Caco-2 (cell line): ENCODE measurements at places on chromosomes 13 and 19. TPM values are rescaled to one million over a fixed set of nuclear protein-coding genes. Genes with fewer than 3 reads are reported as not detected.
A peak's percentile ranks its signal among the peaks of the same experiment; 100 is the strongest.

The SERPINE3 gene
- not detected in 2 replicates for total RNA-seq

DNA sequence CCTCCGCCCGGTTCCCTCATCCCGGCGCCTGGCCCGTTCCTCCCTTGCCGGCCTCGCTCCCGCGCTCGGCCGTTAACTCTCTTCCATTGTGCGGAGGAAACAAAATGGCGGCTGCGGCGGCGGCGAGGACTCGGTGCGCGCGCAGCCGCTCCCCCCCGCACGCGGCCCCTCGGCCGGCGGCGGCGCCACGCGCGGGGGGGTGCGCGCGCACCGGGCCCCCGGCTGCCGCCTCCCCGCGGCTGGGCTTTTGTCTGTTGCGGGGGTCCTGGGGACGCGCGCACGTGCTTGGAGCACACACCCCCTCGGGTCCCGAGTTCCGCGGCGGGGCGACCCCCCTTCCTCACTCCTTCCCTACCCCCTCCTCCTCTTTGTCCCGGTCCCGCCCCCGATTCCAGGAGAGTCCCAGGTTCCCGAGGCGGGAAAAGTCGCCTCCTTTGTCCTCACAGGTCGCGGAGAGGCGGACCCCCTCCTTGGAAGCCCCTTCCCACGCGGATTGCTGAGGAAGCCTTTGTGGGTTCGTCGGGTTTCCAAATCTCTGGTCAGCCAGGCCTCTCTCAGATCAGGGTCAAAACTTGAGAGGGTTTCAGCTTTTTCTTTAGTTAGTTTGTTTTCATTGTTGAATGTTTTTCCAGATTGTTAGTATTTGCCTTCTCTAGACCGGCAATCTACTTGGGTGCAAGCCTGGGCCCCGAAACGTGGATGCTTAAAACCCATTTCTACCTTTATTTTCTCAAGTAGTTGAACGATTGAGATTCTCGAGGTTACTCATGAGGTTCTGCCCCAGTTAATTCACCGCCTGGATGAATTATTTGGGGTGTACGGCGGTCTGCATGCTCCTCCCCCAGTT lies 687 bp downstream of the ILF3 start:
- peaks cover 9% of the 10 kb centered on the region for H3K4me1 ChIP-seq
- DNase-seq, result peak; percentile 77
- H3K36me3 ChIP-seq, result peaks cover 2% of the 10 kb centered on the region; the same call in 1 of the 2 replicates
- H3K27me3 ChIP-seq, result no peaks in the 10 kb centered on the region
- peak overlapping the region; percentile 55 for H3K4me3 ChIP-seq

DNA sequence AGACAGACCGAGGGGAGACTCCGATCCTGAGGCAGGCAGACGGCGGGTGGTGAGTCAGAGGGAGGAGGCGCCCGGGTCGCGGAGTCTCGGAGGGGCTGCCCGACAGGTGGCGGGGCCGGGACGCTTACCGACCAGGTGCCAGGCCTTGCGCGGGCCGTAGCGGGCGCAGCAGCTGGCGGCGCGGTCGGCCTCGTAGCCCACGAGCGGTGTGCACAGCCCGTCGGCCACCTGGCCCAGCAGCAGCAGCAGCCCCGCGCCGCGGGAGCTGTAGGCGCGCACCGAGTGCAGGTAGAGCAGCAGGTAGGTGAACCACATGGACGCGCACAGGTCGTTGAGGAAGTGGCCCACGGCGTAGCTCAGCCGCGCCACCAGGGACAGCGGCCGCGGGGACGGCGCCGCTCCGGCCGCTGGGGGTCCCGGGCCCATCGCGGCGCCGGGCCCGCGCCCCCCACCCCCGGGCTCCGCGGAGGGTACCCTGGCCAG lies 367 bp downstream of the MFSD12 start:
- peak overlapping the region; percentile 90 for H3K4me3 ChIP-seq
- H3K27ac ChIP-seq, result peak overlapping the region; percentile 91
- H3K4me1 ChIP-seq, result no peaks in the 10 kb centered on the region
- DNase-seq, result no peak
- no peaks in the 10 kb centered on the region for H3K27me3 ChIP-seq

- peak overlapping the region; percentile 70 for H3K27ac ChIP-seq
- peak; percentile 89 for DNase-seq
- H3K27me3 ChIP-seq, result no peaks in the 10 kb centered on the region
- no peak overlapping the region for H3K4me3 ChIP-seq
- H3K36me3 ChIP-seq, result no peaks in the 10 kb centered on the region
Observed at GRCh38 chr19:10644260-10645007, 9.7 kb upstream of the ILF3 start.

DNA sequence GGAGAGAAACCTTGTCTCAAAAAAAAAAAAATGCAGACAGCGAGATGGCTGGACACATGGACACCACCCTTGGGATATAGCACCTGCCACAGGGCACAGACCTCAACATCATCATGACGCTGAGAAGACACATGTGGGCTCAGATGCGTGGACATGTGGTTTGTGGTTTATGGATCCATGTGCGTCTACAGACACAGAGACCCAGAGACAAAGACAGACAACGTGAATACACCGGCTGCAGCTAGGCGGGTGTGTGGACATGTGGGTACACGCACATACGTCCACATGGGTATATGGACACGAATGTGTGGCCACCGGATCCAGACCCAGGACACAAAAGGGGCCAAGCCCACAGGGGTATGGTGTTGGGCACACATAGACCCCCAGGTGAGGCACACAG lies 1.3 kb downstream of the TNFSF14 start:
- H3K36me3 ChIP-seq, result no peaks in the 10 kb centered on the region
- H3K4me1 ChIP-seq, result no peaks in the 10 kb centered on the region
- no peak overlapping the region for H3K4me3 ChIP-seq
- H3K27ac ChIP-seq, result no peak overlapping the region
- DNase-seq, result no peak
- no peaks in the 10 kb centered on the region for H3K27me3 ChIP-seq

- H3K27ac ChIP-seq, result no peak overlapping the region
- DNase-seq, result no peak
- no peaks in the 10 kb centered on the region for H3K4me1 ChIP-seq
- H3K4me3 ChIP-seq, result no peak overlapping the region
- no peaks in the 10 kb centered on the region; the same call in 1 of the 2 replicates for H3K36me3 ChIP-seq
Observed at GRCh38 chr19:33204136-33204973, 10.2 kb downstream of the LRP3 start.

- peaks cover 8% of the 10 kb centered on the region for H3K36me3 ChIP-seq
- H3K27me3 ChIP-seq, result no peaks in the 10 kb centered on the region
- no peak overlapping the region for H3K27ac ChIP-seq
- peaks cover 21% of the 10 kb centered on the region for H3K4me1 ChIP-seq
- no peak overlapping the region for H3K4me3 ChIP-seq
Observed at GRCh38 chr19:16566161-16566560, 6.1 kb downstream of the SLC35E1 start.

The XPO4 gene
- 31.3 and 33.3 TPM in 2 replicates for total RNA-seq

- no peaks in the 10 kb centered on the region for H3K27me3 ChIP-seq
- no peak overlapping the region for H3K4me3 ChIP-seq
- no peak overlapping the region for H3K27ac ChIP-seq
- peaks cover 2% of the 10 kb centered on the region; the same call in 1 of the 2 replicates for H3K36me3 ChIP-seq
Observed at GRCh38 chr19:8451885-8452284, 7.1 kb downstream of the HNRNPM start.

- no peak overlapping the region for H3K4me3 ChIP-seq
- no peaks in the 10 kb centered on the region for H3K36me3 ChIP-seq
- H3K4me1 ChIP-seq, result no peaks in the 10 kb centered on the region
- no peaks in the 10 kb centered on the region for H3K27me3 ChIP-seq
- no peak for DNase-seq
Observed at GRCh38 chr13:101925731-101926130, 473.3 kb downstream of the ITGBL1 start.

The WDR88 gene
- total RNA-seq, result 0.20 and 0.37 TPM in 2 replicates

DNA sequence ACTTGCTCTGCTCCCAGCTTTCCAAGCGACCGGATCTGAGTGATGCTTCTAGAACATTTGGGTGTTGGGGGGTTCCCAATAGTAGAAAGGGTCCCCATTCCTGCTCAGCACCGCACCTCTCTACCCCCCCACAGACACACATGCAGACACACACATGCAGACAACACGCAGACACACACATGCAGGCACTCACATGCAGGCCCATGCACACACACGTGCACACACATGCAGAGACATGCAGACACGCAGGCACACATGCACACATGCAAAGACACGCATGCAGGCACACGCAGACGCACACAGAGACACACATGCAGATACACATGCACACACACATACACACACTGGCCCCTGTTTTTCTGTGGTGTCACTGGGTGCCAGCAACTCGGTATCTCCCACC lies 23.8 kb downstream of the ONECUT3 start:
- no peaks in the 10 kb centered on the region for H3K36me3 ChIP-seq
- H3K27me3 ChIP-seq, result no peaks in the 10 kb centered on the region
- no peaks in the 10 kb centered on the region for H3K4me1 ChIP-seq

DNA sequence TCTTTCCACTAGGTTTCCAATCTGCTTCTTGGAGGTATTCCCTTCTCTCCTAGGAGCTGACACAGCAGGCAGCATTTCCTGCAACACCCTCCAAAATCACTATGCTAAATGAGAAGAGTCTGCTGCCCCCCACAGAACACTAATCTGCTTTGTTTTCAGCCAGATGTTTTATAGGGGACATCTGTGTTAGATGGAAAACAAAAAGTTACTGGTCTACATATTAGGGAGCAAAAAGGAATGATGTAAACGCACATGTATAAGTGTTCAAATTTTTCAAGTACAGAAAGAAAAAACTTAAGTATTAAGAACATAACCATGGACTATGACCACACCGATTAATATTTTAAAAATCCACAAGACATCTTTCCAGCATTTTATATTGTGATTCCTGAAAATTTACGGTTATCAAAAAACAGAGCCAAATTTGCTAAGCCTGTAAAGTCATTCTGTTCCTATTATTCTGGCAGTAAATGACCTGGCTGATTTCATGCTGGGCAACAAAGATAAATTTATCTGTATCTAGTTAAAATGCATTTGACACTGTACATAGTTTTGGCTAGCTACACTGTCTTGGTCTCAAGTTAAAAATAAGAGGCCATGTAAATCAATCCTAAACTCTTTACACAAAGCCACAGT lies 63.3 kb downstream of the DCLK1 start:
- no peaks in the 10 kb centered on the region for H3K36me3 ChIP-seq
- no peaks in the 10 kb centered on the region for H3K4me1 ChIP-seq
- H3K4me3 ChIP-seq, result no peak overlapping the region
- H3K27me3 ChIP-seq, result no peaks in the 10 kb centered on the region
- no peak overlapping the region for H3K27ac ChIP-seq

- no peak overlapping the region for H3K4me3 ChIP-seq
- peaks cover 10% of the 10 kb centered on the region; the same call in 1 of the 2 replicates for H3K4me1 ChIP-seq
- H3K27me3 ChIP-seq, result no peaks in the 10 kb centered on the region
- DNase-seq, result no peak
- no peak overlapping the region for H3K27ac ChIP-seq
Observed at GRCh38 chr19:1516395-1516753, 3.6 kb upstream of the ADAMTSL5 start.

DNA sequence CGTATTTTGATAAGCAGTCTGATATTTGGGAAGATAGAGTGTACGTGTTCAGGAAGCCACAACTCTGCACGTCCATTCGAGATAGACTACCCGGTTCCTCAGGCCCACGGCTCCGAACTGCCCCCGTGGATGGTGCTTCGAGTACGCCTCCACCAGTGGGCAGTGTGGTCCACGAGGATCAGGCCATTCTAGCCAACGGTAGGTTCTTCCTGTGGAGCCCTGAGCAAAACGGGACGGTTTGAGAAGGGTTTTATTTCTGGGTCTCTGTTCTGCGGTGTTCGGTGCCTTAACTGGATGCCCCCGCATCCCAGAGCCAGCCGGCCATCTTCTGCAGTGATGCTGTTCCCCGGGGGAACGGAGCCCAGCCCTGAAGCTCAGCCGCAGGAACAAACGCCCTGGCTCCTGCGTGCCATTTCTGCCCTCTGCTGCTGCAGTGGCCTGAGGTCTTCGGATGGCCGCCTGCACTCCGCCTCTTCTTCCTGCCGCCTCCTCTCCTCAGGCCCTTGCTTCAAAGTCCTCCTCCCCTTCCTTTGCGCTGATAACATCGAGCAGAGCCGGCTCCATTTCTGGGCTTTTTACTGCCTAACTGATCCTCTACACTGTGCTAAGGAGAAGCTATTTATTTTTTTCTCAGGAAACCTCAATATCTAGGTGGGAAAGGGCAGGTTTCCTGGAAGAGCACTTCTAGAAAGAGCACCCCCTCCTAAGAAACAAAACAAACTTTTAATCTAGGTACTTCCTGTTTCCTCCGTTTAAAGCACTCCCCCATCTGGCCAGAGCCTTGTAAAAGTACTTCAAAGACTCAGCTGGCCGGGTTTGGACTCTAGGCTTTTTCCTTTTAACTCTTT lies 36.2 kb upstream of the SLC46A3 start:
- DNase-seq, result no peak
- H3K4me1 ChIP-seq, result peaks cover 20% of the 10 kb centered on the region
- H3K27ac ChIP-seq, result peak overlapping the region; percentile 91
- H3K27me3 ChIP-seq, result no peaks in the 10 kb centered on the region
- H3K4me3 ChIP-seq, result no peak overlapping the region
- H3K36me3 ChIP-seq, result no peaks in the 10 kb centered on the region

The BST2 gene
- 94.3 and 98.4 TPM in 2 replicates for total RNA-seq

The PPP1R12C gene
- 104 TPM in 2 replicates for total RNA-seq

DNA sequence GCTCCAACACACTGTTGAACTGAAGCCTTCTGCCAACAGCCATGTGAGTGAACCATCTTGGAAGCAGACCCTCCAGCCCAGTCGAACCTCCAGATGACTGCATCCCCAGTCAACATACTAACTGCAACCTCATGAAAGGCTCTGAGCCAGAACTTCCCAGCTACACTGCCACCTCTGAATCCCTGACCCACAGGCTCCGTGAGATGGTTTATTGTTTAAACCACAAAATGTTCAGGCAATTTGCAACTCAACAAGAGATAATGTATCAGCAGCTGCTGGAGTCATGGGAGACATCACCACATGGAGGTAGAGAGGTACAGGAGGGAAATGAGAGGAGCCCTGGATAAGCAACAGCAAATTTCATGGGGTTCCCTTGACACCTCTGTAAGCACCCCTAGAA lies 266.4 kb upstream of the NBEA start:
- no peaks in the 10 kb centered on the region for H3K4me1 ChIP-seq
- H3K36me3 ChIP-seq, result no peaks in the 10 kb centered on the region
- H3K4me3 ChIP-seq, result no peak overlapping the region
- DNase-seq, result no peak

DNA sequence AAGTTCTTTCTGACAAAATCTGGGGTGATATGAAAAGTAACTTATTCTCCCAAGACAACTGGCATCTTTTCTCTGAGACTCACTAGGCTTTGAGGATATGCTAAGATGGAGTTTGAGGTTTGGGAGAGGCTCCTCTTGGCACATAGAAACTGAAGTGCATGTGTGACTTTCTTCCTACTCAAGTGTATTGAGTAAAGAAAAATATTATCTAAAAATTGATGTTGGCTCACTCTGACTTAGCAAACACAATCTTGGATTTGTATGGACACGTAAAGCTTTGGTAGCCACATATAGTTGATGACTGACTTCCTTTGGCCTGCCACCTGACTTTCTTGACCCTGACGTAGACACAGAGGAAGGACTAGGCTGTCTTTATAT lies 71.1 kb upstream of the KLF12 start:
- no peak overlapping the region for H3K4me3 ChIP-seq
- H3K4me1 ChIP-seq, result no peaks in the 10 kb centered on the region
- H3K36me3 ChIP-seq, result no peaks in the 10 kb centered on the region
- H3K27me3 ChIP-seq, result no peaks in the 10 kb centered on the region
- H3K27ac ChIP-seq, result no peak overlapping the region
- DNase-seq, result no peak
